ENCODE measurements at places on chromosomes 1 and 21.
A peak's percentile ranks its signal among the peaks of the same experiment; 100 is the strongest.

- no peak for DNase-seq
Measured at GRCh38 chr1:204837440-204838084, 33.1 kb upstream of the NFASC start.

DNA sequence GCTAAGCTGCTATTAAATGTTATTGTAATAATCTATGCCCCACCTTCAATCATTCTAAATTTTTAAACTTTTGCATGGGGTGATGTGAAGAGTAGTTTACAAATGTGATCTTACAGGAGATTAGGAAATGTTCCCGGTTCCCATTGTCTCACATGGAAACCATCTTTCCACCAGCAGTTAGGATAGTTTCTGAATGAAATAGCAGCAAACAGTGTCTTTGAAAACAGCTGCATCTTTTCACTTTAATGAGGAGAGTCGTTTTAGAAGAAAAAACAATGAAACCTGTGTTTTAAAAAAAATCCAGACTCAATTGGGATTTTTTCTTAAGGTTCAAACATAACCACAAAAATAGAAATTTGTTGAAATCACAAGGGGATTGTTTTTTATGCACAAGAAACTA lies 134.2 kb downstream of the TLR5 start:
- DNase-seq, result no peak

GRCh38 chr1:212485913-212486618 lies 53.3 kb downstream of the NENF start:
- DNase-seq, result no peak

- DNase-seq, result no peak
Measured at GRCh38 chr1:25182629-25183028, 49.7 kb downstream of the SYF2 start.

DNA sequence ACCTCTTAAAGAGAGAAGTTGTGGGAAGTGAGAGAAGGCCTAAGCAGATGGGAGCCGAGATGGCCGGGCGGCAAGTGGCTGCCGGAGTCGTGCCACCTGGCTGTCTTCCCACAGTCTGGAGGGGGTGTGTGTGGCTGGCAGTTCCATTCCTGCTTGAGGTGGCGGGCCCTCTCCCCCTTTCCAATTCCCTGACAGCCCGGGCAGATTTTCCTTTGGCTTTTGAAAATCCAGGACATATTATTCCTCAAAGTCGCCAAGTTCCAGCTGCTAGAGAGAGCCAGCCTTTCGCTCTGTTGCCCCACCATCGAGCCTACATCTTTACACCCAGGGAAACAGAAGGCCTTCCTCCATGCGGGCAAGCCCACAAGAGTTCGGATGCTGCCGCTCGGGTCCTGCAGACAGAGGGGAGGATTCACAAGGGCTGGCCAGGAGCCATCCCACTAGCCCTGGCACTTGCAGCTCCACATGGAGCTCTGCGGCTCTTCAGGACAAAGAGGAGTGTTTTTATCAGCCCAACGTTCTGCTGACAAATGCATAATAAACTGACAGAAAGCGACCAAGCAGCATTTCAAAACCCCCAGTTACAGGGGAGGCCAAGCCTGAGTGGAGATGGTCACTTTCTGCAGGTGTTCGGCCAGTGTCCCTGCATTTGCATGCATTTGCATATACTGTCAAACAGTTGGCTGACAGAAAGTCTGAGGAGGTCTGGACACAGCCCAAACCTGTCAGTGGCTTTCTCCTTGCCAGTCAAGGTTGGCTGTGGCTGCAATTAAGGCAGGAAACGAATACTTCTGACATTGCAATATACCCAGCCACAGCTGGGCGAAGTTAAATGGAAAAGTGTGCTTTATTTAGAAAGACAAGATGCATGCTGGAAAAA lies 45.9 kb downstream of the OLIG1 start:
- no peak for DNase-seq

- DNase-seq, result no peak
Measured at GRCh38 chr1:183554577-183554976, 35.7 kb downstream of the NCF2 start.

- DNase-seq, result no peak
Measured at GRCh38 chr1:84504580-84505492, 1.4 kb upstream of the SPATA1 start.

DNA sequence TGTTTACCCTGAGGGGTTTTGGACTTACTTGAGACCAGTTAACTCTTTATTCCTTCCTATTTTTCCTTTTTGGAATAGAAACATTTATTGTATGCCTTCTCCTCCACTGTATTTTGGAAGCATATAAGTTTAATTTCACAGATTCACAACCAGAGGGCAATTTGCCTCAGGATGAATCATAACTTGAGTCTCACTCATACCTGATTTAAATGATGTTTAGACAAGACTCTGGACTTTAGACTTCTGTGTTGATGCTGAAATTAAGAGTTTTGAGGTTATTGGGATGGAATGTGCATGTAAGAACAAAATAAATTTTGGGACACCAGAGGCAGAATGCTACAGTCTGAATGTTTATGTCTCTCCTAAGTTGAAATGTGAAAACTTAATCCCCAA lies 7.1 kb upstream of the ADAM30 start:
- no peak for DNase-seq

GRCh38 chr1:94539496-94539895 lies 2.1 kb downstream of the F3 start:
- DNase-seq, result no peak

GRCh38 chr1:208170252-208170651 lies 73.9 kb downstream of the PLXNA2 start:
- no peak for DNase-seq

GRCh38 chr1:245480393-245481120 lies 325.8 kb downstream of the KIF26B start:
- no peak for DNase-seq

- DNase-seq, result peak; percentile 44
Measured at GRCh38 chr1:31422505-31423319, 9.7 kb downstream of the SERINC2 start.

DNA sequence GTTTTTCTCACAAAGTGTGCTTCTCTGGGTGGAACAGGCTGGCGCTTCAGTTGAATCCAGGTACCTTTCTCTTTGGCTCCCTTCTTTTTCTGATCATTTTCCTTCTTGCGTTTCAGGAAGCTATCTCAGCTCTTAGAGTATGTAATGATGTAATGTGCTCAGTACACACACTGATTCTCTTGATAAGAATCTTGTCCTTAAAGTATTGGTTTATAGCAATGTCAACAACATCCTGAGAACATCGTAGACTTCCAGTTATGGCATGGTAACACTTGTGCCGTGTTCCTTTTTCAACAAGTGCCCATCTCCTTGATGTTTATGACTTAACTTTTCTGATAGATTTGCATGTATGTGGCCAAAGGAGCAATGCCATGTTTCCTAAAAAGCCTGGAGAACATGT lies 11.7 kb upstream of the ABCD3 start:
- no peak for DNase-seq

GRCh38 chr21:26513212-26513611 lies 59.9 kb downstream of the CYYR1 start:
- DNase-seq, result no peak

- no peak for DNase-seq
Measured at GRCh38 chr1:11797525-11798216, 8.1 kb downstream of the MTHFR start.

DNA sequence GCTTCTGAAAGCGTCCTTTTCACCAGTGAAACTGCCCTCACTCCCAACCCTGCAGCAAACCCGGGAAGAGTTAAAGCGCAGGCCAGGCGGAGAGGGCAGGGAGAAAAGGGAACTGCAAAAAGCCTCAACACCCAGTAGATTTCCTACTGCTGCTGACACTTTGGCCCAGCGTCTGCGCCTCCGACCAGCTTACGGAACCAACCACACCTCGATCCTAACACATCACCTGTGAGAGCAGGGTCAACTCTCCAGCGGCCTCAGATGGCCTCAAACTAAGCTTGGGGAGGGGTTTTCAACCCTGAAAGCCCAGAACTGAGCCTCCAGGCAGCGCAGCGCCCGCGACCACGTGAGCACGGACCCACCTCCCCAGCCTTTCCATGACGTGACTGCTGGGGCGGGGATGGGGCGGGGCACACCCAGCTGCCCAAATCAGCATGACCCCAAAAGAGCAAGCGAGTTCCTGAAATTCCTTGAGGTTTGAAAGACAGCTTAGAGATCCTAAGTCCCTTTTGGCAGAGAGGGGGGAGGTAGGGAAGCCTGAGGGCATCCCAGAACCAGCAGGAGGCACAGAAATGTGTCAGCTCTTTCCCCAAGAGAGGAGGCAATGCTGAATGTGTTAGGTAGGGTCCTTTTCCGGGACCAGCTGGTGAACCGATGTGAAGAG lies 59.1 kb downstream of the ITPKB start:
- peak; percentile 69 for DNase-seq

GRCh38 chr1:112904071-112904830 lies 51.7 kb downstream of the SLC16A1 start:
- no peak for DNase-seq

- DNase-seq, result no peak
Measured at GRCh38 chr1:210213335-210213734, 19.3 kb upstream of the SERTAD4 start.

DNA sequence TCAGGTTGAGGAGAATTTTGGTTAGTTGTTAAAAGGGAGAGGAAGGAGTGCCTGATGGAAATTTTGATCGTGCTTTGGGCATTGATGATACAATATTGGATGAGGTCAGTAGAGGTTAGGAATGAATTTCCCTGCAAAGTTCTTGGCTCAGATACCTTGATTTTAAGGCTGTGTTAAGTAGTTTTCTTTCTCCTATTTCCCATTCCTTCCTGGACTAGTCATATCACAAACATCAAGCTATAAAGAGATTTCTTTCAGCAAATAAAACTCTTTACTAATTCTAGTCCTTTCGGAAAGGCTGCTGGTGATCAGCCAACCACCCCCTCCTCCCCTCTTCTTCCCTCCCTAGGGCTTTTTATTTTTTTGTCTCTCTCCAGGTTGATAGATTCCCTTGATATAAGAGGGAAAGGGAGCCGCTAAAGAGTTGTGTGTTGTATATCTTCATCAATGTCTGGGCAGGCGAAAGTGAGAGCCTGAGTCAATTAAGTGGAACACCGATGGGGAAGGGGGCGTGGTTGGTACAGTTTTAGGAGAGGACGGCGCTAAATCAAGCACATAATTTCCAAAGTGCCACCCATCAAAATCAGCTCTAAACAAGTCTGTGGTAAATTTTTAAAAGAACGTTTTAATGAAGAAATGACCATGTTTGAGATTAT lies 100.1 kb upstream of the PLXNA2 start:
- DNase-seq, result no peak

GRCh38 chr1:100719490-100719889 lies at the start of gene VCAM1:
Gene VCAM1, plus strand, starts transcription at chr1:100719742. Its CDS starts 119 bp downstream, at chr1:100719861.
- DNase-seq, result no peak

DNA sequence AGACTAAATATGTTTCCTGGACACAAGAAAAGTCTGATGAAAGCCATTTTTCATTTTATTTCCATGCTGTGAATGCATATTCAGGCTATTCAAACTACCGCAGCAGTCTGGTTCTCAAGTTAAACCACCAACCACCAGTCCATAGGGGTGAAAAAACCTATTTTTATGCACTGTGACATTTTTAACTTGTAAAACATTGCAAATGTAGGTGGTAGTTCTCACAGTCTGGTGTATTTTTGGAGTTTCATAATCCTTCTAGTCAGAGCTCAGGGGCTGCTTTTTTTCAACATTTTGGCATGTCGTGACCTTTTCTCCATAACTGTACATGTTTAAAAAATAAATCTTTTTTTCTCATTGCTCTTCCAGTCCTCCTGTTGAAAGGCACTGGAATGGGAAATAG lies 907.6 kb upstream of the ADGRL2 start:
- DNase-seq, result no peak

DNA sequence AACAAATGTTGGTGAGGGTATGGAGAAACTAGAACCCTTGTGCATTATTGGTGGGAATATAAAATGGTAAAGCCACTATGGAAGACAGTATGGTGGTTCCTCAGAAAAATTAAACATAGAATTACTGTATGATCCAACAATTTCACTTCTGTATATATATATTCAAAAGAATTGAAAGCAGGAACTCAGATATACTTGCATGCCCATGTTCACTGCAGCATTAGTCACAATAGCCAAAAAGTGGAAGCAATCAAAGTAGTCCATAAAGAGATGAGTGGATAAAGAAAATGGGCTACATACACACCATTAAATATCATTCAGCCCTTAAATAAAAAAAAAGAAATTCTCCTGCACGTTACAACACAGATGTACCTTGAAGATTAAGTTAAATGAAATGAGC lies 34.1 kb downstream of the ABL2 start:
- DNase-seq, result no peak

- no peak for DNase-seq
Measured at GRCh38 chr1:236110137-236110536, 32.2 kb upstream of the GPR137B start.

GRCh38 chr1:14255711-14256110 lies 342.8 kb upstream of the KAZN start:
- no peak for DNase-seq

DNA sequence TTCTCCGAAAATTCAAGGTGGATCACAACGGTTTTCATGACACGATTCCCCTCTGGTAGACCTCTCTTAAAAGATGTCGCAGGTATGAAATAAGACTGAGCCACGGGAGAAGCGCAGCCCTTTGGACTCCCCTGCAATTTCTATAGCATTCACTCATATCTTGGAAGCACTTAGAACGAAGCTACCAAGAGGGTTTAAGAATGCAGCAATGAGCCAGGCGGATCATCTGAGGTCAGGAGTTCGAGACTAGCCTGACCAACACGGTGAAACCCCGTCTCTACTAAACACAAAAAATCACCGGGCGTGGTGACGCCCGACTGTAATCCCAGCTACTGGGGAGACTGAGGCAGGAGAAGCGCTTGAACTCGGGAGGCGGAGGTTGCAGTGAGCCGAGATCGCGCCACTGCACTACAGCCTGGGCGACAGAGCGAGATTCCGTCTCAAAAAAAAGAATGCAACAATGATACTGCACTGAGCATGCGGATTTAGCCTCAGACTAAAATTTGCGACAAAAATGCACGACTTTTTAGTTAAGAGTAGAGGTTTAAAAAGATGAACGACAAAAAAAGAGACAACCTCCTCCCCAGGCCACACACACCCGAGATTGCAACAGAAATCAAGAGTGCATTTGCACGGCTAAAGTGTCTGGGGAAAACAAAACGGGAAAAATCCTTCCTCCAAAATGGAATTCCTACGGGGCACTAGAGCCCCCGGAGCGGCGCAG lies 743 bp downstream of the TOMM20 start:
- DNase-seq, result no peak

Measured in T-cell (primary cell).